Left hindlimb (tissue), 1 donor: ENCODE measurements at places on chromosomes 2 and 18.

GRCh38 chr2:130797493-130798435 lies 39.0 kb upstream of the ARHGEF4 start:
- peak; percentile 93 for DNase-seq

- DNase-seq, result no peak
These were observed 48.1 kb upstream of the ARHGAP28 start for GRCh38 chr18:6681331-6681875.

GRCh38 chr2:54038835-54039234 lies 68.0 kb upstream of the PSME4 start:
- DNase-seq, result no peak

GRCh38 chr2:200300638-200301314 lies 5.7 kb upstream of the SPATS2L start:
- no peak for DNase-seq

GRCh38 chr2:241252778-241253475 lies 62.5 kb downstream of the HDLBP start:
- no peak for DNase-seq

DNA sequence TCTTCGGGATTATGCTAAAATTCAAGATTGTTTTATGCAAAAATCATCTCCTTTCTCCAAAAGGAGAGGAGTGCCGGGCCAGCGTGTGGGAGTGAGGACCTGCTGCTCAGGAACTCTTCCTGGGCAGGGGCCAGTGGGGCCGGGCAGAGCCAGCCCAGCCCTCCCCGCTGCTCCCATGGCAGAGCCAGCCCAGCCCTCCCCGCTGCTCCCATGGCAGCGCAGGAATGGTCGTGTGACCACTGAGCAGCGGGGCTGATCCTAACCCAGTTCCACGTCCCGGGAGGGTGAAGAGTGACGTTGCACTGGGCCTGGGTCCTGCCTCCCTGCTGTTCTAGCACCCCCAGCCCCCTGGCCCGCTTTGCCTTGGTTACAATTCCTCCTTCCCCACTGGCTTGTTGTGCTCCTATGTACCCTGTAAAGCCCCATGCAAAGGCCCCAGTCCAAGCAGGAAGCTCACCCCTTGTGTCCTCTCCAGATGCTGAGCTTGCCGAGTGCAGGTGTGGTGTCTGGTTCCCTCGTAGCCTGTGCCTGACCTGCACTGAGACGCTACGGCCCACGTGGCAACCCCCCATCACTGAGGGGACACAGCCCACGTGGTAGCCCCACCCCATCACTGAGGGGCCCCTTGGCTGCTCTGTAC lies 11.4 kb upstream of the NEU4 start:
- DNase-seq, result no peak

DNA sequence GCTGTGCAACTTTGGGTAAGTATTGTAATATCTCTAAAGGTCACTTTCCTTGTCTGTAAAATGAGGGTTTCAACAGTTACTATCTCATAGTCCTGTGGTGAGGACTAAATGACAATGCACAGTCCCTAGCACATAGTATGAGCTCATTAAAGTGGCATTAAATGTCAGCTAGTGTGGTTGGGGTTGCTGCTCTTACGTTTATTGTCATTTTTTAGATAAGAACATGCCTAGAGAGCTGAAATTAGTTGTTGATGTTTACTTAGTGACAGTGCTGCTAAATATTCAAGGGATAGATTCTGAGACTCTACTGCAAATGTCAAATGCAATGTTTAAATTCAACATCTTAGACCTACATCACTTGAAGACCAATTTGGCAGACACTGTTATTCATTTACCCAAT lies 356.1 kb upstream of the ETAA1 start:
- DNase-seq, result no peak

GRCh38 chr2:3751806-3752205 lies 48.4 kb downstream of the DCDC2C start:
- no peak for DNase-seq

DNA sequence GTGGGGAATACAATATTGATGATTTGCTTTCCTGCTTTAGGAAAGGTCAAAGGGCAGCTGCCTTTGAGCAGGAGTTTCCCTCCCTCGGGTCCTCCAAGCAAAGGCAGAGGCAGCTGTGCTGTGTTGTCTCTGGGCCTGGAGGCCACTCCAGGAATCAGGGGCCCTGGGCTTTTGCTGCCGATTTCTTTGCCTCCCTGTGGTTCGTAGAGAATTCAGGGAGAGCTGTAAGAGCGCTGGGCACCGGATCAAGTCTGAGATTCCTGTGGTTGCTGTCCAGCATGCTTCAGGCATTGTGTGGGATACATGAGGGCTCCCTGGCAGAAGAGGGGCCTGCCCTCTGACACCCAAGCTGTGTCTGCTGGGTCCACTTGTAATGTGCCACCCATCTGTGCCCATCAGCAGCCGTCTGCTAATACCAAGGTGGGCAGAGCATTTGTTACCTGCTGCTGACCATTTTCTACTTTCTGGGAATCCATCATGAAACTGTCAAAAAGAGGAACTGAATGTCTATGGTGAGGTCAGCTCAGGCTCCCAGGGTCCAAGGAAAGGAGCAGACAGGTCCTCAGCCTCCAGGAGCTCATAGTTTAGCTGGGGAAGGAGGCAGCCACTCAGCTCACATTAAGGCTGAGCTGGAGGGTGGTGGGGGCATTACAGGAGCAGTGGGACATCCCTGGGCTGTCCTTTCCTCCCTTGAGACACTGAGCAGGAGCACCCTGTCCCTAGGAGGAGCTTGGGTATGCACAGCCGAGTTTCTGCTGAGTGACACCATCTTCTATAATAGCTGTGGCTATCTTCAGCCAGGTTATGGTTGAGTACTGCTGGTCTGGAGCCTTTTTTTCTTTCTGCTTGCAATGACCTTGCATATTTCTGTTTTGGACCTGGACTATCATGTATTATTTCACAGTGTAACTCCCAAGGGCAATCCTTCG lies 68.5 kb downstream of the CTIF start:
- peak; percentile 78 for DNase-seq

- DNase-seq, result no peak
These were observed 97.1 kb upstream of the TMEM178A start for GRCh38 chr2:39568561-39569006.

DNA sequence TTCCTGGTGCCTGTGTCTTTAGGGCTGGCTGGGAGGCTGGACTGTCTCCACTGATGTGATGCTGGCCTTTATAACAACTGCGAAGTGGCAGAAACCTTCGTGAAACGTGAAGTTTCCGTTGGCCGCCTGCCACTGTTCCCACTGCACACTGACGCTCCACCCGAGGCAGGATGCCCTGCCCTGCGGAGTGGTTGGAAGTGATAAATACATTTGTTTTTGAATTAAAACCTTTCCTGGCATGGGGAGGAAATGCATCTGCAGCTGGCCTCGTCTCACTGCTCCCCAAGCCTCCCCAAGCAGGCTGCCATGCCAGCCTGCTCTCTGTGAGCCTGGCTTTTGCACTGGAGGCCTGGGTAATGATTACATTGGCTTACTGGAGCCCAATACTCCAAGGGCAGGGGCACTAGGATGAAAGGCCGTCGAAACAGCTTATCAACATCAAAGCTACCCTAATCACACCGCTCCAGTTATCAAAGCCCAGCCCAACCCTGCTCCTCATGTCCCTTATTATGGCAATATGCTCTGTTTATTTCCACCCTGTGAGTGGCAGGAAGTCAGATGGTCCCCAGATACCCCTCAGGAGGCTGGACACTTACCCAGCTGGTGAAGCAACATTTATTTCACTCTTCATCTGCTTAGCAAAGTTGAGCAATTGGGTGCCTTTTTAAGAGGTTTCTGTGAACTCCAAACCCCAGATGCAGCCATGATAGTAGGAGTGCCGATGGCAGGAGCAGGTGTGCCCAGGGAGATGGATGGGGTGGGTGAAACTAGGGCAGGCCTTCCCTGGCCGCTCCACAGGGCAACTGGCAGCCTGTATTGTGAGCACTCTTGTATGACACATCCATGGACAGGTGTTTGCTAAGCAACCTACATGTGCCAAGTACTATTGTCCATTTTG lies 97.4 kb upstream of the ITGA6 start:
- peak; percentile 71 for DNase-seq

DNA sequence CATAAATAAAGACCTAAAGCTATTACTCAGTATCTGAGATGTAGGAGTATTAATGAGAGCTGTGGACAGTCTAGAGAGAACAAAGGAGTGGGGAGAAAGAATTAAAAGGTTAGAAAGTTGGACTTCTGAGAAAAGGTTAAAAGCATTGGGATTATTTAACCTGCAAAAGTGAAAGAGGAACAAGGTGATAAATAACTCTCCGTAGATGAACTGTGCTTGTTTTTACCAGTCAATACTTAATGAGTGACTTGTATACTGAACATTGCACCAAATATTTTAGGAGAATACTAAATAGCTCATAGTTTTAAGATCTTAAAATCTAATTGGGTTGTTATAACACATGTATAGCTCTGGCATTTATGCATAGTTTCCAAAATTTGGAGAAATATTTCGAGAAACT lies 137.5 kb downstream of the GPD2 start:
- DNase-seq, result no peak

DNA sequence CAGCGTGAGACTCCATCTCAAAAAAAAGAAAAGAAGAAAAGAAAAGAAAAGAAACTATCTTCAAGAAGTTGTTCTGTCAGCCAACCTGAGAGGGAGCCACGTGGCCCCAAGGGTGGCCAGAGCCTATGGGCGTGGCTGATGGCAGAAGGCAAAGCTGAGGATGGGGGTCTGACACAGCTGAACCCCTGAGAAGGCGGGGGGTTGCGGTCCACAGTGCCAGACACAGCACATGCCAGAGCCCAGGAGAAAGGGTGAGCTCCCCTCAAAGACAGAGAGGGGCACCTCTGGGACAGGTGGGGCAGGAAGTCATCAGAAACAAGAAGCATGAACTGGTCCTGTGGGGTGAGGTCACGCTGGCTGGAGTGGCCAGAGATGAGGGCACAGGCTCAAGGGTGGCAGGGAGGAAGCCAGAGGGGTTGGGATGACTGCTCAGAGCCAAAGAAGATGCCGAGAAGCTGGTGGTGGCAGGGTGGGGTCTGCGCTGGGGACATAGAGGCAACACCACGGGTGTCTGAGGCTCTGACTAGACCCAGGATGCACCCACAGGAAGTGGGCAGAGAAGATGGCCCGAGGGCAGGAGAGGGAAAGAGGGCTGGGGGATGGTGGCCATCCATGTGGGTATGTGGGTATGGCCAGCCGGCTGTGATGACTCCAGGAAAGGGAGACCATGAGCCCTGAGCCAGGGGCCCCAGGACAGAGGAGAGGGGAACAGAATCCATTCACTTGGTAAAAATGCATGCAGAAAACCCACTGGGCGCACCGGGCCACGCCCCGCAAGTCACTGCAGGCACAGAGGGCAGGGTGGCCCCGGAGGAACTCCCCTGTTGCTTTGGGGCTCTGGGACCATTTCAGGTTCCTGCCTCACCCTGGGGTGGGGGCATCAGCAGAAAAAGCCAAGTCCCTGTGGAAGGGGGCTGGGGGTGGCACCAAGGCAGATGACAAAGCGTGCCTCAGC lies 8.4 kb downstream of the KIF1A start:
- DNase-seq, result peak; percentile 23

GRCh38 chr18:3757361-3757760 lies 307.4 kb downstream of the TGIF1 start:
- no peak for DNase-seq

DNA sequence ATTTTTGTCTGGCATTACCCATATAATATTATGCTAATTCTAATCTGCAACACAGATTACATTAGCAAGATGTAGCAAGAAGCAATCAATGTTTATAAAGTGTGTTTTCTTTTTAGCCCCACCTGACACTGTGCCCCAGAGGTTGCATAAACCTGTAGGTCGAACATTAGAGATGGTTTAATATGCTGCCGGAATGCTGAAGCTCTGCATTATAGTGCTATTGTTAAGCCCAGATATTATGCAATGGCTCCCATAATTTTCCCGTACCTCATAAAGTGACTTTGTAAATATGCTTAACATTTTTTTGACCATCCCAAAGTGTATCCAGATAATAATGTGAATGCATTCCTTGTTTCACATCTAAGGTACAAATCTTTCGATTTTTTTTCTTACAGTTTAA lies 109.3 kb upstream of the MAP4K3 start:
- DNase-seq, result no peak

DNA sequence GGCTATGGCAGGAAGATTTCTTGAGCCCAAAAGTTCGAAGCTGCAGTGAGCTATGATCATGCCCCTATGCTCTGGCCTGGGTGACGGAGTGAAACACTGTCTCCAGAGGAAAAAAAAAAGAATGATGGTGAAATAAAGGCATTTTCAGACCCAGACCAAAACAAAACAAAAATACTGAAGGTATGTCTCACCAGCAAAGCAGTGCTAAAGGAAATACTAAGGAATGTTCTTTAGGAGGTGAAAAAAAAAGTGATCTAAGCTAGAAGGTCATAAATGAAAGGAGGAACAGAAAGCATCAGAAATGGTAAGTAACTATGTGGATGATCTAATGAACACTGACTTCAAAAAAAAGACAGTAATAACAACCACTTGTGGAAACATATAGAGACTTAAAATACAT lies 18.7 kb downstream of the SS18 start:
- no peak for DNase-seq

DNA sequence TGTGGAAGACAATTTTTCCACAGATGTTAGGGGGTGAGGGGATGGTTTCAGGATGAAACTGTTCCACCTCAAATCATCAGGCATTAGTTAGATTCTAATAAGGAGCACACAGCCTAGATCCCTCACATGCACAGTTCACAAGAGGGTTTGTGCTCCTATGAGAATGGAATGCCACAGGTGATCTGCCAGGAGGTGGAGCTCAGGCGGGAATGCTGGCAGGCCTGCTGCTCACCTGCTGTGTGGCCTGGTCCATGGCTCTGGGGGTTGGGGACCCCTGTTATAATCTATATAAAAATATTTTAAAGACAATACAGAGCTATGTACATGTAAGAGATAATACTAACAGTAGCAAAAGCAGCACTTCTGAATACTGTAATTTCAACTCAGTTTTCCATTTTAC lies 19.2 kb downstream of the CWC22 start:
- DNase-seq, result no peak

- no peak for DNase-seq
These were observed 62.5 kb downstream of the ONECUT2 start for GRCh38 chr18:57497372-57498294.

DNA sequence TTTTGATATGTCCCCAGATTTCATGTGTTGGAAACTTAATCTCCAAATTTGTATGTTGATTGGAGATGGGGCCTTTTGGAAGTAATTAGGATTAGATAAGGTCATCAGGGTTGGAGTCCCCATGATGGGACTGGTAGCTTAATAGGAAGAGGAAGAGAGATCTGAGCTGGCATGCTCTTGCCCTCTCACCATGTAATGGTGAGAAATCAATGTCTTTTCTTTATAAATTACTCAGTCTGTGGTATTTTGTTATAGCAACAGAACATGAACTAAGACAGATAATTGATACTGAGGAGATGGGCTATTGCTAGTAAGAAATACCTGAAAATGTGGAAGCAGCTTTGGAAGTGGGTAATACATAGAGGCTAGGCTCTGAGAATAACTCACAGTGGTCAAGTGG lies 48.0 kb downstream of the CDC42EP3 start:
- no peak for DNase-seq

DNA sequence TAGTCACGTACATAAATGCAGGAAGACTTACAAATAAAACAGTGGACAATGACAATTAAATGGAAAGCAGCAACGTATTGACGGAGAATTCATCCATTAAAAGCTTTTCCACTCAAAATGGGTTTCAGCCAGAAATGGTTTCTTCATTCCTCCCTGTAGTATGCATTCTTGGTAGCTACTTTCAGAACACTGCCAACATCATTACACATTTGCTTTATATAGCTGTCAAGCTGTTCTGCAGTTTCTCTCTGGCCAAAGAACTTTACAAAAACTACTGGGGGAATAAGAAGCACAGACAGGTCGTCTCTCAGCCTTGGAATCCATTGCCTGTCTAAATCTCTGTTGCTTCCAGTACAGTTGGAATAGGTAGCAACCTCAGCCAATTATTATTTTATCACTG lies 84.1 kb upstream of the NCKAP5 start:
- no peak for DNase-seq
